ENCODE measurements at places on chromosomes 6 and 20.

DNA sequence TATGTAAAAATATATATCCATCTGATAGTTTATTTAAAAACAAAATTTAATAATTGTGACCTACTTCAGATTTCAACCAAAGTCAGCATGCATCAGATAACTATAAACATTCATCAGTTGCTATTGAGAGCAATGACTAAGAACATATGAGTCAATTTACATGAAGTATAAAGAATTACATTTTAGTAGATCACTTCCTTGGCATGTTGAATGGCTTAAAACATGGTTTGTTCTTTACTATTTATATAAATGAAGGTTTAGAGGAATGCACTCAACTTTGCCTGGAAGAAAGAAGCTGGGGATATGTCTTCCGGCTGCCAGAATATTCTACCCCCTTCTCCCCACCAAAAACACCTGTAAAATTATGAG, 6.4 kb upstream of the FAM217A start:
- DNase-seq = peak; percentile 13

GRCh38 chr6:134315189-134315588, 2.7 kb downstream of the SGK1 start:
- no peak for DNase-seq

DNA sequence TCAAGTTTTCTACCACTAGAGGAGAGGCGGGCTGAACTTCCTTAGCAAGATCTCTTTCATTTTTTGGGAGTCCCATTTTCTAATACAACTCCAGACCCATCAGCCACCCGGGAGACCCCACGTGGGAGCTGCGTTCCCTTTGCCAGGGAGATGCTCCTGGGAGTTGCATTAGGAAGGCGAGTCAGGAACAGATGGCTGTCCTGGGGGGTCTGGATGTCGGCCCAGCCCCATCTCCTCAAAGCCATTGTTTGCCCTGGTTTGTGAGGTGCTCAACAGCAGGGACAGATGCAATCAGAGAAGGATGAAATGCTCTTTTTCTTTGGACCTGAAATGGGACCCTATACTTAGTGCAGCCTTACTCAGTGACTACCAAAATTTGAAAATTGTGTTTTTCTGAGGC, 39.4 kb downstream of the CARMIL1 start:
- no peak for DNase-seq

DNA sequence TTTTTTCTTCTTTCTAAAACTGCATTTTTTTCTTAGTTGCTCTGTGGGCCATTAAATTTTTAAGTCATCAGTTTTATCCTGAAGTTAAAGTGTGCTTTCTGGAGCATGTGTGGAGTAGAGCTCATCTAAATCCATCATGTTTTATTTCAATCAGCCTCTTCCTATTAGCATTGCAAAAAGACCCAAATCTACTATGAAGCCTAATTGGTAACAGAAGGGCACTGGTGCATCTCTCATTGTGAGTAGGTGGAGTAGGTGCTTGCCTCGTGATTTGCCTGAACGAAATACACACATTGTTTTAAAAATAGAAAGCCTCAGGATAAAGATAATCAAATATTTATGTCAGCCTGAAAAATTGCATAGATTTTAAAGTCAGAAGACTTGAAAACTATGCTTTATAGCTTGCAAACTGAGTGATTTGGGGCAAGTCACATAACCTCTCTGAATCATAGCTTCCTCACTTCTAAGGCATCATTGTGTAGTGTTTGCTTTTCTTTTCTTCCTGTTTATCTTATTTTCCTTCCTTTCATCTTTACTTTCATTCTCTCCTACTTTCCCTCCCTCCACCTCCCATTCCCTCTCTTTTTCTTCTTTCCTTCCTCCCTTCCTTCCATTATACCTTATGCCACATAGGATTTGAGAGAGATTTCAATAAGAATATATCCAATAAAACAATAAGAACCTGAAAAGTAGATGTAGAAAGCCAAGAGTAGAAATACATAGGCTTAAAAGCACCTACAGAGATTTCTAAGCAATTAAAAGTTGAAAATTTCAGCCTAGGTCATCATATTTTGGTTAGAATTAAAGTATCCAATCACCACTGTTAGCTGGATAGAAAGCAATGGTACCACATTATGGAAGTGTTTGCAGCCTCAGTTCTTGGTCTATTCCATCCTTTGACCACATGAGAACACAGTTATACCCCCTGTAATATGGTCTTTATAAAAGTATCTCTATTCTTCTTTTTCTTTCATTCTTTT, 49.6 kb upstream of the RNF146 start:
- no peak for DNase-seq

DNA sequence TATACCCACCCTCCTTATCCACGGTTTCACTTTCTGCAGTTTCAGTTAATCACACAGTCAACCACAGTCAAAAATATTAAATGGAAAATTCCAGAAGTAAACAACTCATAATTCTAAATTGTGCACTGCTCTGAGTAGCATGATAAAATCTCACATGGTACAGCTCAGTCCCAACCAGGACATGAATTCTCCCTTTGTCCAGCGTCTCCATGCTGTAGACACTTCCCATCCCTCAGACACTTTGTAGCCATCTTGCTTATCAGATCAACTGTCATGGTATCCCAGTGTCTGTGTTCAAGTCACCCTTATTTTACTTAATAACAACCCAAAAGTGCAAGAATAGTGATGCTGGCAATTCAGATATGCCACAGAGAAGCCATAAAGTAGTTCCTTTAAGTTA, 94.7 kb downstream of the PDE10A start:
- no peak for DNase-seq

GRCh38 chr20:31968291-31969126, 558 bp downstream of the XKR7 start:
- peak; percentile 38 for DNase-seq

- DNase-seq = no peak
Observed at GRCh38 chr6:2440516-2440915, 195.1 kb upstream of the GMDS start.

GRCh38 chr20:62387933-62388635, 1.2 kb downstream of the RPS21 start:
- no peak for DNase-seq

DNA sequence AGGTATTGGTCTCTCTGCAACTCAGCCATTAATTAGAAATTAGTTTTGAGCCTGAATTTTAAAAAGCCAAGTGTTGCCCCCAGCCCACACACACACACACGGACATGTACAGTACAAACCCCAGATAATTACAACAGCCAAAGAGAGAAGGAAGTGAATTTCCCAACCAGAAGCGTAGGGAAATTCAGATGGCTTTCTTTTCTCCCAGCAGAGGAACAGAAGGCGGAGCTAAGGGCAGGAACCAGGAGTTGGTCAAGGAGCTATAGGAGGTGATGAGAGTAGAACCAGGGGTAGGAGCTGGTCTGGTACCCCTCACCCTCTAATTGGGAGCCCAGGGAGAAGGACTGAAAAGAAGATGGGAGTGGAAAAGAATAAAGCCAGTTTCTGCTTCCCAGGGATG, 3.9 kb upstream of the ZBTB9 start:
- no peak for DNase-seq

GRCh38 chr20:2386516-2387179, 5.9 kb downstream of the TGM6 start:
- DNase-seq = peak; percentile 49

GRCh38 chr6:113011389-113011788, 664.3 kb downstream of the RFPL4B start:
- peak; percentile 58 for DNase-seq

GRCh38 chr6:42315991-42316970, 98.6 kb upstream of the MRPS10 start:
- peak; percentile 95 for DNase-seq

GRCh38 chr6:12570461-12571030, 146.0 kb upstream of the PHACTR1 start:
- peak; percentile 73 for DNase-seq

GRCh38 chr6:135537741-135538301, 40.3 kb upstream of the AHI1 start:
- DNase-seq = peak; percentile 73

DNA sequence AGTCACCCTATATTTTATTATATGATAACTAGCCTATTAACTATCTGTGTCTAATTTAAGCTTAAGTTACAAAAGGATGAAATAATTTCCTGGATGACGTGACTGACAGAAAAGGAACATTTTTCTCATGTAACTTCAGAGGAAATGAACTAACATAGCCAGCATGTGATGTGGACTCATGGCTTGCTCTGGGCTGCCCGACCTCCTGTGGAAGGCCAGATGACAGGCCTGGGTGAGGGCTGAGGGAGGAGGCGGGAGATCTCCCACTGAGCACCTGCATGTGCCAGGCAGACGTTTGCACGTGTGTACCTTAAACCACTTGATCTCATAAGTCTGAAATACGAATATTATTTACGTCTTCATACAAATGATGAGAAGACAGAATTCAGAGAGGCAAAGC, 321.1 kb downstream of the SYNE1 start:
- DNase-seq = peak; percentile 64

- DNase-seq = peak; percentile 68
Observed at GRCh38 chr6:109526905-109527628, 44.0 kb upstream of the ZBTB24 start.

DNA sequence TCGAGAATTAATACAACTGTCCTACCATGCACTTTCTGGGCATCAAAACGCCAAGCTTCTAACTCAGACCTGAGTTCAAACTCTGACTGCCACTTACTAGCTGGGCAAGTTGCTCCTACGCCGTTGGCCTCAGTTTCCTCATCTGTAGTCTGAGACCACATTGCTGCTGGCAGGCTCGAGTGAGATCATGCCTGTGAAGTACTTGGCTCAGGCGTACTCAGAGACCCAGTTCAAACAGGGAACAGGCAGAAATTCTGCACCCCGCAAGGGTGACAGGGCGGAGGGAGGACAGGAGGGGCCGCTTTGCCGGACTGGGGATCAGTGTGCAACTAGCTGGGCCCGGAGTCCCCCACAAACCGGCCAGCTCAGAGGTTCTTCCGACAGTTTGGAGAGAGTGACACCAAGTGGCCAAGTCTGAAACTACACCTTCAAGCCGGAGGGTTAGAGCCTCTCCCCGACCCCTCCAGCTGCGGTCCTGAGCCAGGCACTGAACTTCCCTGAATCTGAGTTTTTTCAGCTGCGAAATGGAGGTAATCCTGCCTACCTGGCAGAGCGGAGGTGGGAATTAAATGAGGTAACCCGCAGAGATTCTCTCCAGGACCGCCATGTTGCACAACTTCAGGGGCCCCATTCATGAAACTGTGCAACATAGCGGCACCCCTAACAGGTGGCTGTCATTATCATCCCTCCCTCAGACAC, 46.0 kb upstream of the PTPN1 start:
- peak; percentile 55 for DNase-seq

DNA sequence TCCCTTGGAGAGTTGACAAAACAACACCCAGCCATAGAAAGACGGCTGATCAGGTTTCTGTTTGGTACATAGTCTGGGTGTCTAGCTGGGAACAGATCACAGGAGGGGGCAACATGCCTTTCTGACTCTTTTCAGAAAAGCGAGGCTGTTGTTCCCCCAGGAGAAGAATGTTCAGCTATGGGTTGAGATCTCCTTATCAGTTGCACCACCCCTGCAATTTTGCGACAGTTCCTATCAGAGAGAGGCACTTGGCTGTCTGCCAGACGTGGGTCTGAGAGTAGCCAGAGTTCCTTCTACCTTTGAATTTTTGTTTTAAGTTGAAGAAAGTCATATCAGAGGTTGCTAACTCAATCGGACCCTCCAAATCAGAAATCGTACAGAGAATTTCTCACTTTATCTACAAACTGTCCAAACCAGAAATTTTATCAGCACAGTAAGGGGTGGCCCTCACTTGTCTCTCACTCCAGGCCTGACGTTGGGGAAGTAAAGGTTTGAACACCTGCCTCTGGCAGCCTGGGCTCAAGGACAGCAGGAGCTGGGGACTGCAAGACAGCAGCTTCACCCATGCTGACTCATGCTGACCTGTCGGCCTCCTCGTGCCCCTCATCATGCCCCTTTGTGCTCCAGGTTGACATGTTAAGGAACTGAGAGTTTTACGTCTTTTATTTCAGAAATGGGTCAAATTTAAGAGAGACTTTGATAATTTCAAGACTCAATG, 42.3 kb downstream of the TMC2 start:
- DNase-seq = no peak

DNA sequence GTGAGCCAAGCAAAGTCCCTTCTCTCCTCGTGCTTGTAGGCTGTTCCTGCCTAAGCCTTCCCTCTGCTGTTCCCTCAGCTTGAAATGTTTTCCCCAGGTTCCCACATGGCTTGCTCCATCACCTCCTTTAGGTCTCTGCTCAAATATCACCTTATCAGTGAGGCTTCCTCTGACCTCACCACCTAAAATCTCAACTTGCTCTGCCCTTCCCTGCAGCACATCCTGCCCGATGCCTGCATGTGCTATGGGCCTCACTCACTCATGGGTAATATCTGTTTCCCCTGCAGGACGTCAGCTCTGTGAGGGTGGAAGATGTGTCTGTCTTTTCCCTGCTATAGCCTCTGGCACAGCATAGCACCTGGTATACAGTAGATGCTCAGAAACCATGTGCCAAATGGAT, 29.9 kb upstream of the FKBP1A start:
- no peak for DNase-seq

GRCh38 chr20:22561965-22562577, 22.3 kb downstream of the FOXA2 start:
- DNase-seq = no peak
